ENCODE measurements at places on chromosomes 12 and 14.

GRCh38 chr12:79206871-79207270 lies 342.3 kb downstream of the SYT1 start:
- no peak for DNase-seq

DNA sequence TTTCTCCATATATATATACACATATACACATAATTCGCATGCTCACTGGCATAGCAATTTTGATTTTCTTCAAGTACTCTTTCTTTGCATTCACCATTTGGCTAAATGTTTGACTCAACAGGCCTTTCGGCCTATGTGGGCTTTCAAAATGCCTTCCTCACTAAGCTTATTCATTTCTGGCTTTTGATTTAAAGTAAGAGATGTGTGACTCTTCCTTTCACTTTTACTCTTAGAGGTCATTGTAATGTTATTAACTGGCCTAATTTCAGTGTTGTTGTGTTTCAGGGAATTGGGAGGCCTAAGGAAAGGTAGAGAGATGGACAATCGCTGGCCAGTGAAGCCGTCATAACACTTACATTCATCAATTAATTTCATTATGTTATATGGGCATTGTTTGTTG lies 14.5 kb upstream of the KLRD1 start:
- DNase-seq, result no peak

DNA sequence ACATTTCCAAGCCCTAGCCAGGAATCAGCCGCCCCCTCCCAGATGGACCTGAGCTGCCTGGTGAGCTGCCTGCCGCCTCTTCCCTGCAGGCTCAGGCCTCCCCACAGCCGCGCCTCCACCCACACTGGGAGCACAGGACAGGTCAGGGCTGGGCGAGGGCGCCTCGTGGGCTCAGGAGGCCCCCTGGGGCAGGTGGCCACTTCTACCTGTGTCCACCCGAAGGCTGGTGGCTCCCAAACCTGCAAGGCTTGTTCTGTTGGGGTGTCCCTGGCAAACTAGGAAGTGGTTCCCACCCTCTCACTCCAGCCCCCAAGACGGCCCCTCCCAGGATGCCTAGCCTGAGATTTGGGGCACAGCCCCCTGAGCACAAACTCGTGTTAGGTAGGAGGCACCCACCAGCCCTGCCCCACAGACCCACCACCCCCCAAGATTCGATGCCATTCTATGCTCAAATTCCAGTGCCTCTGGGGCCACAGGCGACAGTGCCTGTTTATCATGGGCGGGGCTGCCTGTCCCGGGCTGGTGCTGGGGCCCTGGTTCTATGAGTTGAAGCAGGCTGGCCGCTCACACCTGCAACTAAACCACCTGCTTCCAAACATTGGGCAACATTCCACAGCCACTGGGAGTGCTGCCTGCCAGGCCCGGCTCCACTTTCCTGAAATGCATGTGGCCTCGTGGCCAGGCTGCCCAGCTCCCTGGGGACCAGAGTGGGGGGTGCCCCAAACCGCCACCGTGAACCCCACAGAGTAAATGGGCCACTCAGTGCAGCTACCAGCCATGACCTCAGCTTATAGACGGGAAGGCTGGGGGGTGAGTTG lies 6.8 kb downstream of the MMP17 start:
- no peak for DNase-seq

DNA sequence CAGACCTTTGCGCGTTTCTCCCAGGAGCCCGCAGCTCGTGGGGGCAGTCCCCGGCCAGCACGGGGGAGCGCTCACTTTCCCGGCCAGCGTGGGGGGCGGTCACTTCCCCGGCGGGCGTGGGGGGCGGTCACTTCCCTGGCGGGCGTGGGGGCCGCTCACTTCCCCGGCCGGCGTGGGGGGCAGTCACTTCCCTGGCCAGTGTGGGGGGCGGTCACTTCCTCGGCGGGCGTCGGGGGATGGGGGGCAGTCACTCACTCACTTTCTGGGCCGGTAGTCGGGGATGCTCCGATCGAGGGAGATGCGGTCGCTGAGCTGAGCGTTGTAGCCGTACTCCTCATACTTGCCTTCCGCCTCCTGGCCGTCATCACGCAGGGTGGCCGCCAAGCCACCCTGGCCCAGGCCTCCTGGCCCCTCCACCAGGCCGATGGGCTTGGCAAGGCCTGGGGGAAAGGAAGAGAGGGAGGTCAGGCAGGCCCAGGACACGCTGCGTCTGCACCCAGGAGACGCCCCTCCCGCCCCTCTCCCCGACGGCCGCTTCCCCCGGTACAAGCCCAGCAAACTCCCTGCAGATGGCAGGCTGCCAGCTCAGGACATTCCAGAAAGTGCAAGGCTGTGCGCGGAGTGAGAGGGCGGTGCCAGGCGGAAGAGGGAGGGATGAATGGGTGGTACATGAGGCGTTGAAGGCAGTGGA lies 43.3 kb downstream of the GALNT9 start:
- no peak for DNase-seq

GRCh38 chr14:91330856-91331255 lies 86.4 kb upstream of the GPR68 start:
- DNase-seq, result no peak

- DNase-seq, result no peak
Measured at GRCh38 chr12:50061946-50062686, 4.7 kb downstream of the ASIC1 start.

All from NCI-H1930 (cell line).